Heart left ventricle (tissue), 16 donors: ENCODE measurements at places on chromosomes 7 and 10. TPM values are rescaled to one million over a fixed set of nuclear protein-coding genes. Genes with fewer than 3 reads are reported as not detected.

Gene WDR86
- total RNA-seq: 0.52 TPM

Gene C10orf53
- total RNA-seq: not detected

Gene LIPK
- not detected for total RNA-seq

Gene FAM237B
- not detected for total RNA-seq

Gene VCL
- total RNA-seq: 278 TPM

Gene FGFBP3
- 0.51 TPM for total RNA-seq

GRCh38 chr7:154259396-154259795, 207.2 kb downstream of the DPP6 start:
- no peak for DNase-seq

GRCh38 chr10:102615361-102615760, 28.9 kb upstream of the TRIM8 start:
- DNase-seq: no peak

DNA sequence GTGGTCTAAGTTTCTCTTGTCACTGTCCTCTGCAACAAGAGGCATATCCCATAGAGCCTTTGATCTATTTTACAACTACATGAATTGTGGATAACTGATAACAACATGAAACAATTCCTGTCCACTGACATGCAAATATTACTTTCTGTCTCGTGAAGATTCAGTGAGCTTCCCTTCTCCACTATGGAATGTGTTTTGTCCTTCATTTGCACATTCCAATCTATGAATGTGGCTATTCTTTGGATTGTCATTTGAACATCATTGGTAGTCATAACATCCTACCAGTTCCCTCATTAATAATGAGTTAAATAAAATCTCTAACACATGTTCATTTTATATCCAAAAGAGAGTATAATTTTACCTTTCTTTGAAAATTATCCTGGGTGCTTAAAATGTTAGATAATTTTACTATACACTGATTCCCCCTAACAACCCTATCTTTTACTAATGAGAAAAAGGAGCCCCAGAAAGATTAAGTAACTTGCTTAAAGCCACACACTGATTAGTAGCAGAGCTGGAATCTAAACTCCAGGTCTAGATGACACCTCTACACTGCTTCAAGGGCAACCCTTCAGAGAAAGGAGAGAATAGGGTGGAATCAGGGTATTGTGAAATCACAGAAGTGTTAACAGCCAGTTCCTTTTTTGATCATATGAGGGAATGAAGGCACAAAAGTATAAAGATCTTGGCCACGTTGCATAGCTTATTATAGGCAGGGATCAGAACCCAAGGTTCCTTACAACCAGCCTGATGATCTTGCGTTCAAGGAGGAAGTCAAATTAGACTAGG, 39.1 kb downstream of the PDE1C start:
- DNase-seq: no peak

GRCh38 chr7:12357508-12357907, 46.2 kb downstream of the VWDE start:
- DNase-seq: no peak

DNA sequence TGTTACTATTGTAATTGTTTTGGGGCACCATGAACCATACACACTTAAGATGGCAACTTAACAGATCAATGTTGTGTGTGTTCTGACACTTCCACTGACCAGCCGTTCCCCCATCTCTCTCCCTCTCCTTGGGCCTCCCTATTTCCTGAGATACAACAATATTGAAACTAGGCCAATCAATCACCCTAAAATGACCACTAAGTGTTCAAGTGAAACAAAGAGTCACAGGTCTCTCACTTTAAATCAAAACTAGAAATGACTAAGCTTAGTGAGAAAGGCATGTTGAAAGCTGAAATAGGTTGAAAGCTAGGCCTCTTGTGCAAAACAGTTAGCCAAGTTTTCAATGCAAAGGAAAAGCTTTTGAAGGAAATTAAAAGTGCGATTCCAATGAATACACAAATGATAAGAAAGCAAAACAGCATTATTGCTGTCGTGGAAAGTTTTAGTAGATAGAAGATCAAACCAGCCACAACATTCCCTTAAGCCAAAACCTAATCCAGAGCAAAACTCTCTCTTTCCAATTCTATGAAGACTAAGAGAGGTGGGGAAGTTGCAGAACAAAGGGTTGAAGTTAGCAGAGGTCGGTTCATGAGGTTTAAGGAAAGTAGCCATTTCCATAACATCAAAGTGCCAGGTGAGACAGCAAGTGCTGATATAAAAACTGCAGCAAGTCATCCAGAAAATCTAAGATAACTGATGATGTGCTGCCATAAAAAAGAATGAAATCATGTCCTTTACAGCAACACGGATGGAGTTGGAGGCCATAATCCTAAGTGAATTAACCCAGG, 90.6 kb downstream of the MTPN start:
- no peak for DNase-seq

DNA sequence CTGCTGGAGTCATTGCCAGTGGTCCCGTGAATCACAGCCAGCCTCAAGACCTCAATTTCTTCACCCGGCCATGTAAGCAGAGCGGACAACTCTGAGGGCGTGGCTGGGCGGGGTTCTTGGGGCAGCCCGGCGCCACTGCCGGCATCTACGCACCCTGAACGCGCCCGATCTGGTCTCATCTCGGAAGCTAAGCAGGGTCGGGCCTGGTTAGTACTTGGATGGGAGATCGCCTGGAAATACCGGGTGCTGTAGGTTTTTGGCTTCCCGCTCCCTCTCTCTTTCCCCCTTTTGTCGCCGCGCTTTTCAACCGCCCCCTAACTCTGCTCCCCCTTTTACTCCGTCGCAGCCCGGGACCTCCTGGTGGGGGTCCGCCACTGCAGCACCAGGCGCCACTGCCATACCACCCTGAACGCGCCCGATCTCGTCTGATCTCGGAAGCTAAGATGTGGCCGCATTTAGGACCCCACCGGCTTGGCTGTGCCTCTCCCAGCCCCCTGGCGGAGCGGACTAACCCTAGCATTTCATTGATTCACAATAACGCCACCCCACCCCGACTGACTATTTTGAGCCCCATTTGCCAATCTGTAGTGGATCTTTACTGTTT, 25.3 kb downstream of the GARIN1A start:
- peak; percentile 50 for DNase-seq

DNA sequence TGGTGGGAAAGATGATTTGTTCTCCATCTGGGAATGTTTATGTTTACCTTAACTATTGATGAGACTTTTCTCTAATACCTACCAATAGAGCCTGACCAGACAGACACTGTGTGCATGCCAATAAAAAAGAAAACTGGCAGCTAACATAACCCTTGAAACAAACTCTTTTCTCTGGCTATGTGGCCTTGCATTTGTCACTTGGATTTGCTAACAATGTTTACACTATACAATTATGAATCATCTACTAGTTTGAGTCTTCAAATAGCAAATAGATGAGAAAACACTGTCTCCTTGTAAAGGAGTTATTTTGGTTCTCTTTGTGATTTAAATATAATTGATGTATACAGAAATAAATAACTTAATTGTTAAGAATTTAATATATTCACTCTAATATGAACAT, 273.1 kb downstream of the SEMA3D start:
- no peak for DNase-seq

GRCh38 chr7:77330169-77330882, 85.8 kb downstream of the GSAP start:
- peak; percentile 26 for DNase-seq

DNA sequence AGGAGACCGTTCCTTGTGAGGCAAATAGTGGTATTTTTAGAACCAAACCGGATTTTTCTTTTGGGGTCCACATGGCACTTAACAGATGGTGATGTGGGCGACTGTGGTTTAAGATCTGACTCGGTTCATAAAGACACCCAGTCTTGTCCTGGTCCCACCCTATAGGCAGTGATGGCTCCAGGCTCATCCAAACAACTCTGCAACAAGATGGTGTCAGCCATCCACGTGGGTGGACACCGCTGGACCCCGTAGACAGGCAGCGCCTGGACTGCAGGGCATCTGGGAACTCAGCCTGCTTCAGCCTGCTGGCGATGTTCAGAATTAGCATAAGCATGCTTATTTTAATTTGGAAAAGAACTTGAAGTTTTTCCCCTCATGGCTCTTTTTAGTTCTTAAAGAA, 258.4 kb upstream of the FZD1 start:
- no peak for DNase-seq
